Trophoblast cell (in vitro differentiated cells and primary cell): ENCODE measurements at places on chromosomes 12 and 14.

DNA sequence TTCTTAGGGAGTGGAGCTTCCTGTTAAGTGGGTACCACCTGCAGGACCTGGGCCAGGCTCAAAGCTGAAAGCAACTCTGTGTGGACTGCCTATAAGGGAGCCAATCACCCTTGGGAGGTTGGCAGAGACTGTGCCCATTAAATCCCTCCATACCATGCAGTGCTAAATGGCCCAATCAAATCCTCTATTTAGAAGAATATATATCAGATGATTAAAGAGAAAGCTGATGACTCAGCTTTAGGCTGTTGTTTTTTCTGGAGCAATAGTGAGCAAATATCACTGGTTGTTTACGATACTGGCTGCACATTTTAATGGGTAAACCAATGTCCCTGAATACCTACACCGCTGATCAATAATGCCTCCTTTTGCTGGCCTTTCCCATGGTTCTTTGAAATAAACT lies 101.3 kb downstream of the TMX1 start:
- DNase-seq, result no peak
- no peak overlapping the region for H3K27ac ChIP-seq
- H3K27me3 ChIP-seq, result no peaks in the 10 kb centered on the region
- no peaks in the 10 kb centered on the region for H3K4me1 ChIP-seq
- no peaks in the 10 kb centered on the region for H3K36me3 ChIP-seq
- no peak overlapping the region for H3K4me3 ChIP-seq

- no peak overlapping the region for H3K27ac ChIP-seq
- H3K27me3 ChIP-seq, result no peaks in the 10 kb centered on the region
- H3K4me3 ChIP-seq, result no peak overlapping the region
- H3K36me3 ChIP-seq, result no peaks in the 10 kb centered on the region
- H3K4me1 ChIP-seq, result no peaks in the 10 kb centered on the region
Observed at GRCh38 chr12:90036637-90037036, 328.0 kb upstream of the ATP2B1 start.

- H3K4me3 ChIP-seq, result no peak overlapping the region
- DNase-seq, result no peak
- H3K27ac ChIP-seq, result no peak overlapping the region
- H3K4me1 ChIP-seq, result no peaks in the 10 kb centered on the region
- no peaks in the 10 kb centered on the region for H3K36me3 ChIP-seq
Observed at GRCh38 chr12:38783304-38783703, 122.1 kb downstream of the CPNE8 start.

GRCh38 chr14:89428546-89429198 lies 11.6 kb upstream of the FOXN3 start:
- H3K4me3 ChIP-seq, result no peak overlapping the region
- no peaks in the 10 kb centered on the region for H3K27me3 ChIP-seq
- peaks cover 24% of the 10 kb centered on the region for H3K4me1 ChIP-seq

- no peak overlapping the region for H3K27ac ChIP-seq
- no peak for DNase-seq
- H3K36me3 ChIP-seq, result no peaks in the 10 kb centered on the region
- H3K4me3 ChIP-seq, result no peak overlapping the region
Observed at GRCh38 chr12:72472350-72472749, 200.2 kb downstream of the TRHDE start.

- H3K36me3 ChIP-seq, result peaks cover 59% of the 10 kb centered on the region
- H3K27ac ChIP-seq, result no peak overlapping the region
- H3K27me3 ChIP-seq, result no peaks in the 10 kb centered on the region
- peaks cover 4% of the 10 kb centered on the region for H3K4me1 ChIP-seq
- no peak overlapping the region for H3K4me3 ChIP-seq
- no peak for DNase-seq
Observed at GRCh38 chr12:48824112-48824511, 5.8 kb downstream of the CACNB3 start.

DNA sequence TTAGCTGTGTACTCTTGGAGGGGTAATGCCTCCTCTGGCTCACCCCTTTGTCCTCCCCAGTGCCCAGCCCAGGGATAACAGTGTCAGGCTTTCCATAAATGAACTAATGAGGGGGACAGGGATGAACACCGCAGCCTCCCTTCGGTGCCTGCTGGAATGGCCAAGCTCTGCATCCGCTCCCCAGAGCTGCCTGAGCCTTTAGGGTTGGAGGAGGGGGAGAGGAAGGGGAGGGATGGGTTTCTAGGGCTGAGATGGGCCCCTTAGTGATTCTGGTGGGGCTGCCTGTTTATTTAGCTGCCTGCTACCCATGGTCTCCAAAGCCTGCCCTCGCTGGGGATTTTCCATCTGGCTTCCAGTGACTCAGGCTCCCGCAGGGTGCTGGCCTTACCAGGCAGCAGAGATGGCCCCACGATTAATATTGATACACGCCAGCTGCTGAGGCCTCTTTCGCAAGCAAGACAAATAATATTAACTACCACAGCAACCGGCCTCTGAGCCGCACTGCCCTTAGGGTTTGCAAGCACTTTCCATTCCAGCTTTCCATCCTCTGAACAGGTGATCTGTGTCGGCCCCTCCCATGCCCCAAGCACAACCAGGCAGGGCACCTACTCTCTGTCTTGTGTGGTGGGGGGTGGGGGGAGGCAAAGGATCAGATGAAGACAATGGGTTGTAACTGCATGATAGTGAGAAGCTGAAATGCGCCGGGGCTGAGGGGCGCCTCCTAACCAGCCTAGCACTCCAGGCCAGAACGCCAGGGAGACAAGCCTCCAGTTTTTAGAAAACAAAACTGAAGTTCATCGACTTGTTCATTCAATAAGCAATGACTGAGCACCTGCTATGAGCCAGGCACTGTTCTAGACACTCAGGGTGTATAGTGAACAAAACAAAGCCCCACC lies 56.7 kb downstream of the C14orf132 start:
- peak; percentile 96 for DNase-seq
- peaks cover 12% of the 10 kb centered on the region for H3K4me1 ChIP-seq
- H3K4me3 ChIP-seq, result no peak overlapping the region
- no peaks in the 10 kb centered on the region for H3K27me3 ChIP-seq
- no peak overlapping the region for H3K27ac ChIP-seq
- no peaks in the 10 kb centered on the region for H3K36me3 ChIP-seq

- H3K4me3 ChIP-seq, result no peak overlapping the region
- no peak overlapping the region for H3K27ac ChIP-seq
- DNase-seq, result peak; percentile 70
- no peaks in the 10 kb centered on the region for H3K36me3 ChIP-seq
Observed at GRCh38 chr14:67186789-67187584, 2.3 kb upstream of the GARIN2 start.

GRCh38 chr12:3307389-3307788 lies 183.6 kb upstream of the PRMT8 start:
- H3K4me3 ChIP-seq, result no peak overlapping the region
- H3K27me3 ChIP-seq, result no peaks in the 10 kb centered on the region
- H3K4me1 ChIP-seq, result peaks cover 13% of the 10 kb centered on the region
- no peak for DNase-seq

- H3K27ac ChIP-seq, result peak overlapping the region; percentile 48
- no peak overlapping the region for H3K4me3 ChIP-seq
- DNase-seq, result peak; percentile 98
- no peaks in the 10 kb centered on the region for H3K27me3 ChIP-seq
- peaks cover 7% of the 10 kb centered on the region for H3K4me1 ChIP-seq
- no peaks in the 10 kb centered on the region for H3K36me3 ChIP-seq
Observed at GRCh38 chr12:114799574-114800487, 115.9 kb upstream of the TBX3 start.

DNA sequence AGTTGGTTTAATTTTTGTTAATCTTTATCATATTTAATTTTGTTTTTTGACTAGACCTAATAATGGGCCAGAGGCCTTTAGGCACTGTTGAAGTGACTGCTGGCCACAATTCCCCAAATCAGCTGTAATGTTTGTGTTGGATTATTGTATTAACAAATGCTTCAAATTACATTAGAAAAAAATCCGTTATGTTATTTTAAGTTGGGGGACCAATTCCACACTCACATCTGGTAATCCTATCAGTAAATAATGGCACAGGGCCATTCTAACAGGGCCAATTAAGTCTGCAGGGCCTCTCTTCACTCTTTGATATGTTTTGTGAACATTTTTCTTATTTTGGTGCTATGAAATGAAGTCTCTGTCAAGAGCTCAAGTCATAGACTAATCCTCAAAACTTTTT lies 39.6 kb downstream of the CHST11 start:
- no peaks in the 10 kb centered on the region for H3K4me1 ChIP-seq
- H3K4me3 ChIP-seq, result no peak overlapping the region
- no peaks in the 10 kb centered on the region for H3K27me3 ChIP-seq
- no peak for DNase-seq
- H3K27ac ChIP-seq, result no peak overlapping the region

DNA sequence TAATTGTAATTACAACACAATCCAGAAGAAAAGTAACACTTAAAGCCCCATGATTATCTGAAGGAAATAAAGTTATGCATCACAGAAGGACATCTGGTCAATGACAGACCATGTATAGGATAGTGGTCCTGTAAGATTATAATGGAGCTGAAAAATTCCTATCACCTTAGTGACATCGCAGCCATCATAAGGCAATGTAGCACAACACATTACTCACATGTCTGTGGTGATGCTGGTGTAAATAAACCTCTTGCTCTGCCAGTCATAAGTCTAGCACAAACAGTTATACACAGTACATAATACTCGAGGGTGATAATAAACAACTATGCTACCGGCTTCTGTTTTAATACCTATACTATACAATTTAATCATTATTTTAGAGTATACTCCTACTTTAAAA lies 11.2 kb downstream of the ATG2B start:
- H3K27me3 ChIP-seq, result no peaks in the 10 kb centered on the region
- H3K27ac ChIP-seq, result no peak overlapping the region
- H3K4me3 ChIP-seq, result no peak overlapping the region
- H3K36me3 ChIP-seq, result no peaks in the 10 kb centered on the region

- H3K4me3 ChIP-seq, result no peak overlapping the region
- peak; percentile 47 for DNase-seq
- H3K27me3 ChIP-seq, result peaks cover 46% of the 10 kb centered on the region
- peaks cover 8% of the 10 kb centered on the region for H3K4me1 ChIP-seq
Observed at GRCh38 chr12:53738406-53739213, 11.4 kb upstream of the CALCOCO1 start.

DNA sequence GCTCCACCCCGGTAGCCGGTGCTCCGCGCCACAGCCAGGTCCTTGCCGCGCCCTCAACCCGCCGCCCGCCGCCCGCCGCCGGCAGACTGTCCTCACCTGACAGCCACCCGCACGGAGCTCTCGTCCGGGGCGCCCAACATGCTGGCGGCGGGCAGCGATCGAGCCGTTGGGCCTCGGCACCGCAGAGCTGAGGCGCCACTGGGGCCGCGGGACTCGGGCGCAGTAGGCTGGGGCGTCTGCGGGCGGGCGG lies 164 bp downstream of the KIF21A start:
- no peaks in the 10 kb centered on the region for H3K27me3 ChIP-seq
- no peaks in the 10 kb centered on the region for H3K36me3 ChIP-seq
- H3K27ac ChIP-seq, result peak overlapping the region; percentile 83
- no peak for DNase-seq

DNA sequence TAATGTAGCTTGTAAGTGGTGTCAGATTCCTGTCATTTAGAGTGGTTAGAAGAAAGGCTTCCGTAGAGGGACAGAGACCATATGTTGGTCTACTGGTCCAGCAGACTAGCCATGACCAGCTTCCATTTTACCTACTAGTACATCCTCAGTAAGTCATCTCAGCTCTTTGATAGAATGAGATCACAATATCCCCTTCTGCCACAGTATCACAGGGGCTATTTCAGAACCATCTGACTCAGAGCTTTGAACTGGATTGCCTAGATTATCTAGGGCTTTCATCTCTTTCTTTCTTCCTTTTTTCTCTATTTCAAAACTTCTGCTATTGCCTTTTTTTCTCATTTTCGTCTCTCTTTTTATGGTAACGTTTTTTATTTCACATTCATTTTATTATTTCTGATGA lies 4.7 kb downstream of the ZDHHC17 start:
- H3K4me1 ChIP-seq, result no peaks in the 10 kb centered on the region
- H3K36me3 ChIP-seq, result no peaks in the 10 kb centered on the region
- DNase-seq, result no peak

DNA sequence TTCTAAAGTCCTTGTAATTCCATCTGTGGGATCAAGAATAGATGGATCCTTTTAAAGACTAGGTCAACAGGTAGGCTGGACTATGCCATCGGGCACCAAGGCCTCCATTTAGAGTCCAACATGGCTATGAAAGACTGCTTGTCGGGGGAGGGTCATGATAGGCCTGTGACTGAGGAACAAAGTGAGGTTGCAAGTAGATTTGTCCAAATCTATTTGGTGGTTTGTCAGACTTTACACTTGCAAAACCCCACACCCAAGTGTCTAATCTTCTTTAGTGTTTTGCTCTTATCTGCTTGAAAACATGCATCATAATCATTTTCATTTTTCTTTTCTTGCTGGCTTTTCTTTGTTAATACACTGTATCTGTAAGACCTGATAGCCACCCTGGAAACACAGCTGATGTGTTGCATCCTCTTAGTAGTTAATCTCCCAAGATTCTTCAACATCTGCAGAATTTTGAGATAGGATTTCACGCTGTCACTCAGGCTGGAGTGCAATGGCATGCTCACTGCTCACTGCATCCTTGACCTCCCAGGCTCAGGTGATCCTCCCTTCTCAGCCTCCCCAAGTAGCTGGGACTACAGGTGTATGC lies 50.3 kb downstream of the TDP1 start:
- H3K27me3 ChIP-seq, result no peaks in the 10 kb centered on the region
- H3K27ac ChIP-seq, result no peak overlapping the region
- no peaks in the 10 kb centered on the region for H3K36me3 ChIP-seq
- no peak for DNase-seq

GRCh38 chr12:5433845-5434646 lies 2.1 kb downstream of the NTF3 start:
- peak; percentile 18 for DNase-seq
- no peak overlapping the region for H3K27ac ChIP-seq
- H3K4me3 ChIP-seq, result no peak overlapping the region
- peaks cover 16% of the 10 kb centered on the region for H3K27me3 ChIP-seq
- H3K36me3 ChIP-seq, result no peaks in the 10 kb centered on the region

GRCh38 chr12:121466794-121467637 lies 67.1 kb downstream of the RNF34 start:
- peaks cover 6% of the 10 kb centered on the region for H3K36me3 ChIP-seq
- peak overlapping the region; percentile 80 for H3K27ac ChIP-seq
- H3K4me3 ChIP-seq, result peak overlapping the region; percentile 89
- H3K4me1 ChIP-seq, result peaks cover 2% of the 10 kb centered on the region
- peak; percentile 85 for DNase-seq

DNA sequence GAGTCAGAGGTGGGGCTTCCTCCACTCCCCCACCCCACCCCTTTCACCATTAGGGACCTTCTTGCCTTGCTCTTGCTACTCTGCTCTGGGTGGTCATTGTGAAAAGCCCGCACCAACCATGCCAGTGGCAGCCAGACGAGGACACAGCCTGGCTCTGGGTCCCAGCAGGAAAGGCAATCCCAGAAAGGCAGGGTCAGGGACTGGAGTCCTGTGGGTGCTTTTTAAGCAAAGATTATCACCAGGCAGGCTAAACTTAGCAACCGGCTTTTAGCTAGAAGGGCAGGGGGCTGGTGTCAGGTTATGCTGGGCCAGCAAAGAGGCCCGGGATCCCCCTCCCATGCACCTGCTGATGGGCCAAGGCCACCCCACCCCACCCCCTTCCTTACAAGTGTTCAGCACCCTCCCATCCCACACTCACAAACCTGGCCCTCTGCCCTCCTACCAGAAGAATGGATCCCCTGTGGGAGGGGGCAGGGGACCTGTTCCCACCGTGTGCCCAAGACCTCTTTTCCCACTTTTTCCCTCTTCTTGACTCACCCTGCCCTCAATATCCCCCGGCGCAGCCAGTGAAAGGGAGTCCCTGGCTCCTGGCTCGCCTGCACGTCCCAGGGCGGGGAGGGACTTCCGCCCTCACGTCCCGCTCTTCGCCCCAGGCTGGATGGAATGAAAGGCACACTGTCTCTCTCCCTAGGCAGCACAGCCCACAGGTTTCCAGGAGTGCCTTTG lies 1.2 kb upstream of the GAPDH start:
- H3K36me3 ChIP-seq, result peaks cover 55% of the 10 kb centered on the region
- peaks cover 45% of the 10 kb centered on the region for H3K4me1 ChIP-seq
- peak overlapping the region; percentile 69 for H3K4me3 ChIP-seq
- H3K27ac ChIP-seq, result peak overlapping the region; percentile 93
- H3K27me3 ChIP-seq, result no peaks in the 10 kb centered on the region
- DNase-seq, result peak; percentile 97
